ENCODE measurements at places on chromosomes 6 and 20. TPM values are rescaled to one million over a fixed set of nuclear protein-coding genes. Genes with fewer than 3 reads are reported as not detected.

The CRISP2 gene
- total RNA-seq: 0.18 TPM

The SLC17A1 gene
- total RNA-seq: 14.0 TPM

The ASXL1 gene
- 84.4 TPM for total RNA-seq

The TRIM31 gene
- total RNA-seq: not detected

The STMN3 gene
- total RNA-seq: 20.6 TPM

The MOXD1 gene
- total RNA-seq: 209 TPM

The RAD21L1 gene
- not detected for total RNA-seq

The PDYN gene
- 0.12 TPM for total RNA-seq

The NFATC2 gene
- total RNA-seq: 4.3 TPM

The NOX3 gene
- 2.1 TPM for total RNA-seq

The FAM217B gene
- total RNA-seq: 15.4 TPM

The EFCAB8 gene
- not detected for total RNA-seq

The TMEM170B gene
- 6.0 TPM for total RNA-seq

The PYGB gene
- 44.3 TPM for total RNA-seq

The GABRR2 gene
- 3.9 TPM for total RNA-seq

The NFS1 gene
- total RNA-seq: 47.8 TPM

The GPLD1 gene
- 3.9 TPM for total RNA-seq

The PEDS1 gene
- 15.2 TPM for total RNA-seq

The TSBP1 gene
- not detected for total RNA-seq

The BPIFB2 gene
- not detected for total RNA-seq

The FIG4 gene
- total RNA-seq: 25.5 TPM

The CYP21A2 gene
- total RNA-seq: 0.64 TPM

The ULBP1 gene
- total RNA-seq: 0.29 TPM

The NELFCD gene
- total RNA-seq: 79.3 TPM

The SASH1 gene
- total RNA-seq: 69.7 TPM

The EDN3 gene
- total RNA-seq: 6.8 TPM

The PSORS1C2 gene
- total RNA-seq: 0.29 TPM

The MMP24 gene
- 1.9 TPM for total RNA-seq

The TTLL9 gene
- total RNA-seq: 2.0 TPM

The ETV7 gene
- total RNA-seq: 0.29 TPM

The MRPL18 gene
- total RNA-seq: 25.7 TPM

The GRM1 gene
- 0.23 TPM for total RNA-seq

The OOEP gene
- total RNA-seq: not detected

The FOXO3 gene
- total RNA-seq: 68.5 TPM

The PKIB gene
- total RNA-seq: 2.3 TPM

The KHDRBS2 gene
- total RNA-seq: 5.2 TPM
